ENCODE measurements at places on chromosomes 13 and 19. TPM values are rescaled to one million over a fixed set of nuclear protein-coding genes. Genes with fewer than 3 reads are reported as not detected.

GRCh38 chr19:46067691-46068090 lies 26.9 kb upstream of the IGFL4 start:
- no peak for DNase-seq

GRCh38 chr13:56670563-56670962 lies 470.2 kb upstream of the PRR20A start:
- no peak for DNase-seq

The ZNF471 gene
- total RNA-seq = 1.6 TPM

- no peak for DNase-seq
Measured at GRCh38 chr13:85093808-85094207, 705.4 kb downstream of the SLITRK6 start.

DNA sequence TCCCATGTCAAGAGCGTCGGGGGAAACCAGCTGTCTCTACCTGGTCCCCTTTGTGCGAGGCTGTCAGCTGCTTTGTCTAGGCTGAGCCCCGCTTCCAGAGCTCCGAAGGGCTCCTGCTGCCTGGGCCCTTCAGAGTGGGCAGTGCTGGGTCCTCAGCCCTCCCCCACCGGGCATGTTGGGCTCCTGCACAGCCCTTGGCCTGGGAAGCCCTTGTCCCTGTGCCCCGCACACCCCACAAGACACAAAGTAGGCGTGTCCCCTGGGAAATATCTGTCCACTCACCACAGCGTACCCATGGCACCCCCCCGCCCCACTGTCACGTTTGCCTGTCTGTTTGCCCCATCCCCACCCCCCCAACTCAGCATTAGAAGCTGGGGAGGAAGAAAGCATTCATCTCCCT lies 39.6 kb upstream of the RANBP3 start:
- DNase-seq = no peak

DNA sequence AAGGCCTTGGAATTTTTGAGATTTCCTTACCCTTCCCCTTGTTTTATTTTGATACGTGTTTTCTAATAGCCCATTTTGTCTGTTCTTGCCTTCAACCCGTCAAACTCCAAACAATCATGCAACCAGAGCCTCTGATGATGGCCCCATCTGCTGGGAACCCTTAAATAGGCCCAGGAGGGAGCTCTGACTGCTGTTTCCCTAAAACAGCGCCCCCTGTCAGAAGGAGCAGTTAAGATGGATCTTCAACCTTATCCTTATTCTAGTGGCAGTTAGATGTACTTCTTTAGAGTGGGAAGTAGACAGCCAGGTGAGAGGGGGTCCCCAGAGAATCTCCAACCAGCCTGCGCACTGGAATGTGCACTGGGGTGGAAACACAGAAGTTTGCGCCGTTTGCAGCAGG lies 1031.0 kb upstream of the PCDH9 start:
- DNase-seq = no peak
